ENCODE measurements at places on chromosomes 6 and 20.

GRCh38 chr6:82569022-82569421 lies 205.4 kb downstream of the TPBG start:
- H3K4me3 ChIP-seq: no peak overlapping the region
- H3K27me3 ChIP-seq: no peaks in the 10 kb centered on the region
- H3K36me3 ChIP-seq: no peaks in the 10 kb centered on the region
- H3K27ac ChIP-seq: no peak overlapping the region
- H3K4me1 ChIP-seq: no peaks in the 10 kb centered on the region

- H3K4me1 ChIP-seq: no peaks in the 10 kb centered on the region
- no peaks in the 10 kb centered on the region for H3K27me3 ChIP-seq
- no peaks in the 10 kb centered on the region for H3K36me3 ChIP-seq
- H3K27ac ChIP-seq: no peak overlapping the region
Observed at GRCh38 chr6:116072368-116072767, 11.7 kb upstream of the FRK start.

- no peak overlapping the region for H3K4me3 ChIP-seq
- peaks cover 19% of the 10 kb centered on the region for H3K27me3 ChIP-seq
- DNase-seq: no peak
Observed at GRCh38 chr20:60599381-60599780, 641.2 kb downstream of the CDH26 start.

DNA sequence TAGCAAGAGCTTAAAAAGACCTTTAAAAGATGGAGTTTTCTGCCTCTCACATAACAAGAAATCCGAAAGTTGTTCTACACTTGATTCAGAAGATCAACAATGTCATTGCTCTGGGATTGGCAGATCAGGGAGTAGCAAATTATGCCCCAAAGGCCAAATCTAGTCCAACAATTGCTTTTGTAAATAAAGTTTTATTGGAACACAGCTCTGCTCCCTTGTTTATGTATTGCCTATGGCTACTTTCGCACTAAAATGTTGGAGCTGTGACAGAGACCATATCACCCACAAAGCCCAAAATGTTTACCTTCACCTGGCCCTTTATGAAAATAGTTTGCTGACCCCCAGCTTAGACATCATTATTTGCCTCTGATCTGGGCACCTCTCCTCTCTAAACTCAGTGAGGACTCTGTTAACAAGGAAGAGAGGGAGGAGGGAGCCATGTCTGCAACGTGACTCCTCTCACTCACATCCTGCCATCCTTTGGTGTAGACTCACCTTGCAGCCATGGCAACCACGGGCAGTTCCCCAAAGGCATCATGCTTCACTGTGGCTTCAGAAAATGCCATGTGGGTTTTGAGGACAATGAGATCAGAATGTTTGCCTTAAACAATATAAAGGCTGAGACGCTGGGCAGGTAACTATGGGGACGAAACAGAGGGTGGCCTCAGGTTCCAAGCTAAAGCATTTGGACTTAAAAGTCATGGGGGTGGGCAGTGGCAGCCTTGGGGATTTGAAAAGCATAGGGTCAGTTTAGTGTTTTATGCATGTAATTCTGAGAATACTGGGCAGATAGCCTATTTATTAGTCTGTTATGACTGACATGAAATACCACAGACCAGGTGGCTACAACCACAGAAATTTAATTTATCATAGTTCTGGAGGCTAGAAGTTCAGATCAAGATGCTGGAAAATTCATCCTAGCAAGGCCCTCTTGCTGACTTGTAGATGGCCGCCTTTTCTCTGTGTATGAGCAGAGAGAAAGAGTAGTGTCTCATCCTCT lies 149.7 kb upstream of the TNFAIP3 start:
- peak overlapping the region; percentile 35 for H3K4me3 ChIP-seq
- no peaks in the 10 kb centered on the region for H3K27me3 ChIP-seq
- H3K36me3 ChIP-seq: no peaks in the 10 kb centered on the region
- H3K27ac ChIP-seq: peak overlapping the region; percentile 72
- peaks cover 43% of the 10 kb centered on the region for H3K4me1 ChIP-seq
- DNase-seq: peak; percentile 88

DNA sequence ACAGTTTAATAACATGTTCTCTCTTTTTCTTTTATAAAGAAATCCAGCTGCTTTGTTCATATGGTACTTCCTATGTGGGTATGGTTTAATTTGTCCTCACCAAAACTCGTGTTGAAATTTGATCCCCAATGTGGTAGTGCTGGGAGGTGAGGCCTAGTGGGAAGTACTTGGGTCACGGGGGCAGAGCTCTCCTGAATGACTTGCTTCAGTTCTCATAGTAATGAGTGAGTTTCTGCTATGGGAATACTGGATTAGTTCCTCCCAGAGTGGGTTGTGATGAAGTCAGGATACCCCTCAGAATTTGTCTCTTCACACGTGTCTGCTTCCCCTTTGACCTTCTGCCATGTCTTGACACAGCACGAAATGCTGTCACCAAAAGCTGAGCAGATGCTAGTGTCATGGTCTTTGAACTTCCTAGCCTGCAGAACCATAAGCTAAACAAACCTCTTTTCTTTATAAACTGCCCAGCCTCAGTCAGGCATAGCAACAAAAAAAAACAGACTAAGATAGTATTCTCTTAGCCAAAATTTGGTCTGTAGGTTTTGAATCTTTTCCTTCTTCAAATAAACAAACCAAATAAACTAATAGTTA lies 87.8 kb upstream of the HS3ST5 start:
- H3K36me3 ChIP-seq: no peaks in the 10 kb centered on the region
- H3K27ac ChIP-seq: no peak overlapping the region
- no peak for DNase-seq
- no peaks in the 10 kb centered on the region for H3K4me1 ChIP-seq
- no peak overlapping the region for H3K4me3 ChIP-seq

DNA sequence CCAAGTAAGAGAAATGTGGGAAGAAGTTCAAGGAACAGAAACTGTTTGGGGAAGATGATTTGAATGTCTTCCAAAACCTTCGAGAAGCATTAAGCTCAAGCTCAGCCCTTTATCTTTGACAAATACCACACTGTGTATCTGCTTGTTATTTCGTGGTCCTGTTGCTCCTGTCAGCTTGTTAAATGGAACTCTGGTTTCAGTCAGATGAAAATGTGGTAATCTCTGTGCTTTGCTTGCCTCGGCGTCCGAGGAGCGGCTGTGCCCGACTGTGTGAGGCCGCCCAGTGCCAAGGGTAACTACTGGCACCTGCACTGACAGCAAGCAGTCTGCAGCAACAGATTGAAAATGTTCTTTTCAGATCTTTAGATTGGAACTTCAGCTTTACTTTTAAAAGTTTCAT lies 577.9 kb upstream of the FLRT3 start:
- no peaks in the 10 kb centered on the region for H3K36me3 ChIP-seq
- no peak overlapping the region for H3K4me3 ChIP-seq
- no peak overlapping the region for H3K27ac ChIP-seq
- peaks cover 4% of the 10 kb centered on the region for H3K27me3 ChIP-seq

DNA sequence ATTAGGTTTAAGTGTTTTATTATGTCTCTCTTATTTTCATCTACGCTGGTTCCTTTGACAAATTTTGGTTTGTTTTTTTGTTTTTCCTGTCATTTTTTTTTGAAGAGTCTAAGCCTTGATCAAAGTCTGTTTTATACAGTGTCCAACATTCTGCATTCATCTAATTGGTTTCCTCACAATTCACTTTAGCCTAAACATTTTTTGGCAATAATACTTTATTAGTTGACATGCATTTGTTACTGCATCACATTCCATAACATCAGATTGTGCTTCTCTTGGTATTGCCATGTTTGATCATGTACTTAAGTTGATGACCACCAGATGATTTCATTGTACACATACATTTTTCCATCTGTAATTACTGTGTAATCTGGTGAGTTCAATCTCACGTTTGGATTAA lies 173.2 kb downstream of the ZFAND3 start:
- no peaks in the 10 kb centered on the region for H3K36me3 ChIP-seq
- H3K4me1 ChIP-seq: peaks cover 57% of the 10 kb centered on the region
- DNase-seq: no peak
- no peak overlapping the region for H3K4me3 ChIP-seq

DNA sequence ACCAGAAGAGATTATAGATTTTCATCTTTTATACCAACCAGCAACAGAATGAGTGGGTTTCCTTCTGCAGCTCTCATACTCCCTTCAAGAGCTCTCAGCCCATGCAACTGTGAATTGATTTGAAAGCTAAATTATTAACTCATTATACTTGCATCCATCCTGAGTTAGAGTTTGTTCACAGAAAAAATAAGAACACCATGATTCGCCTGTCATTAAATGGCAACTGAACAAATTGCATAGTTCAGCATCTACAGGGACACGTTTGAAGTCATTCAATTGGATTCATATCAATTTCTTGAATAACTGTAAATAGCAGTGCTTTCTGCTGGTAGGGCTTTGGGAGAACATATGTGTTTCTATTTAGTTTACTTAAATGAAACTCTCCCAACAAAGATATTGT lies 65.7 kb downstream of the NKAIN2 start:
- no peaks in the 10 kb centered on the region for H3K4me1 ChIP-seq
- no peaks in the 10 kb centered on the region for H3K36me3 ChIP-seq
- no peak overlapping the region for H3K27ac ChIP-seq
- no peak overlapping the region for H3K4me3 ChIP-seq
- no peaks in the 10 kb centered on the region for H3K27me3 ChIP-seq

GRCh38 chr6:77371748-77372147 lies 91.5 kb downstream of the HTR1B start:
- no peak overlapping the region for H3K27ac ChIP-seq
- H3K4me1 ChIP-seq: no peaks in the 10 kb centered on the region
- DNase-seq: no peak
- no peaks in the 10 kb centered on the region for H3K36me3 ChIP-seq
- H3K27me3 ChIP-seq: no peaks in the 10 kb centered on the region

DNA sequence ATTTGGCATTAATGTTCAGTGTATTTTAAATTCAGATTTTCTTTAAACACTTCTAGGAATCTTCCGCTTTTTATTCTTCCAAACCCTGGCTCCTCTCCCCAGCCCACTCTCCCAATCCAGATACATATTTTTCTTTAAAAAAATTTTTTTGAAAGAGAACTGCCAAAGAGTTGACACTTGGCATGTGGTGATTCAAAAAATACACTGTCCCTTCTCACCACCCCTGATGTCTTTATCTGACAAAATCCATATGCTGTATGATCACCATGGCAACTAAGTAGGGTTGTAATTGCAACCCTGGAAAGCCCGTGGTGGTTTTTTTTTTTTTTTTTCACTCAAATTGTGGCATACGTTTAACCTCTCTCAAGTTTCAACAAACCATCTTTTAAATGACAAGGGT lies 355.8 kb upstream of the SASH1 start:
- H3K27ac ChIP-seq: no peak overlapping the region
- peaks cover 6% of the 10 kb centered on the region for H3K27me3 ChIP-seq
- H3K4me1 ChIP-seq: no peaks in the 10 kb centered on the region

DNA sequence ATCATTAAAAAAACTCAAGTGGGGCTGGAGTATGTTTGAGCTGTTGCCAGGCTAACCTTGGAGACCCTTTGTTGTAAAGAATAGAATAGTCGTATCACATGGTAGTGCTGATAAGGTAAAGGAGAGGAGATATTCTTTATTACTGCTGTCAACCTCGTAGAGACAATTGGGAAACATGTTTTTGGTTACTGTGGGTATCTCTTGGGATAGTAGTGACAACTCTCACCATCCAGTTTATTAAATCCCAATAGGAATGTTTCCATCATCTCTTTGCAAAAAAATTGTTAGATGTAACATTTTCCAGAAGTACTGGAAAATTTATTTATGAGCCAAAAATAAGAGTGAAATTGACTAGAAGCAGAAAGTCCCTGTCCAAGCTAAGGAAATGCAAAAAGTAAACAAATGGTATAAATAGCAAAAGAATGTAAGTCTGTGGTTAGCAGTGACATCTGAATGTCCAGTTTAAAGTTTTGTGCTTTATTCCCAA lies 829.3 kb upstream of the CITED2 start:
- H3K27ac ChIP-seq: no peak overlapping the region
- no peaks in the 10 kb centered on the region for H3K36me3 ChIP-seq
- no peak overlapping the region for H3K4me3 ChIP-seq
- no peak for DNase-seq
- H3K4me1 ChIP-seq: no peaks in the 10 kb centered on the region
- H3K27me3 ChIP-seq: peaks cover 4% of the 10 kb centered on the region

GRCh38 chr6:164889980-164890379 lies 419.4 kb downstream of the C6orf118 start:
- no peaks in the 10 kb centered on the region for H3K4me1 ChIP-seq
- H3K27ac ChIP-seq: no peak overlapping the region
- no peaks in the 10 kb centered on the region for H3K36me3 ChIP-seq
- no peak overlapping the region for H3K4me3 ChIP-seq
- DNase-seq: no peak

GRCh38 chr6:40407239-40407638 lies 179.9 kb downstream of the LRFN2 start:
- no peaks in the 10 kb centered on the region for H3K36me3 ChIP-seq
- H3K4me3 ChIP-seq: no peak overlapping the region
- H3K4me1 ChIP-seq: peaks cover 8% of the 10 kb centered on the region
- H3K27ac ChIP-seq: no peak overlapping the region

DNA sequence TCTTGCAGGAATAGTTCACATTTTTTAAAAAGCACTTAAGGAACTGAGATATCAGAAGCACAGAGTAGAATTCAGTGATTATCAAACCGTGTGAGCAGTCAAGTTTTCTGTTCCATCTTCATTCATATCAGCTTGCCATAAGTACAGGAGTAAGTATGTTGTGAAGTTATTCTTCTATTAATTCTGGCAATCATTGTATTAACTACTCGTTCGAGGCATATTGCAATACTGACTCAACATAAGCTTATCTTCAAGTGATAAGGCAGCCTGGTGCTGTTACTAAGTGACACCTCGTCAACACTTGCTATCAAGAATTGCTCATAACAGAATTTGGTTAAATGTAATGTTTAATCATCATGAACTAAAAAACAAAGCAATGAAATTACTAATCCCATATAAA lies 75.7 kb upstream of the SNX9 start:
- H3K4me1 ChIP-seq: peaks cover 8% of the 10 kb centered on the region
- no peak overlapping the region for H3K27ac ChIP-seq
- no peak overlapping the region for H3K4me3 ChIP-seq
- no peak for DNase-seq

GRCh38 chr20:51385646-51386530 lies 156.6 kb downstream of the NFATC2 start:
- no peaks in the 10 kb centered on the region for H3K27me3 ChIP-seq
- peaks cover 51% of the 10 kb centered on the region for H3K4me1 ChIP-seq
- H3K4me3 ChIP-seq: no peak overlapping the region
- no peak for DNase-seq
- peak overlapping the region; percentile 80 for H3K27ac ChIP-seq
- H3K36me3 ChIP-seq: peaks cover 39% of the 10 kb centered on the region

DNA sequence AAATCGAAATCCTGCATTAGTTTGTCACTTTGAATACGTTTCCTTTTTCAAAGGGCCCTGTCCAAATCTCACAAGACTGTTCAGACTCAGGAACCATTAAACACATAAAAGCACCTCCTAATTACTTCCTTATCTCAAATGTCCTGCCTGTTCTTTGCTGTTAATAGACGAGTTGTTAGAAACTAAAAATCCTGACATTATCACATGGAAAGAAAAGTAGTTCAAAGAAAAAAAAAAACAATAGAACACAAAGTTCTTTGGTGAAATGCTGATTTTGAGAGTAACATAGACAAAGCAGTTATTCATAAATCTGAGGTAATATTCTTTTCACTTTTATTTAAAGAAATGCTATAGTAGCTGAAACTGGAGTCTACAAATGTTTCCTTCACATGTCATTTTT lies 12.1 kb upstream of the TAB2 start:
- no peaks in the 10 kb centered on the region for H3K4me1 ChIP-seq
- no peaks in the 10 kb centered on the region for H3K27me3 ChIP-seq
- H3K36me3 ChIP-seq: no peaks in the 10 kb centered on the region
- no peak overlapping the region for H3K4me3 ChIP-seq
- DNase-seq: no peak
